Left ventricle myocardium inferior (tissue), 1 donor: ENCODE measurements at places on chromosomes 7 and 10.

DNA sequence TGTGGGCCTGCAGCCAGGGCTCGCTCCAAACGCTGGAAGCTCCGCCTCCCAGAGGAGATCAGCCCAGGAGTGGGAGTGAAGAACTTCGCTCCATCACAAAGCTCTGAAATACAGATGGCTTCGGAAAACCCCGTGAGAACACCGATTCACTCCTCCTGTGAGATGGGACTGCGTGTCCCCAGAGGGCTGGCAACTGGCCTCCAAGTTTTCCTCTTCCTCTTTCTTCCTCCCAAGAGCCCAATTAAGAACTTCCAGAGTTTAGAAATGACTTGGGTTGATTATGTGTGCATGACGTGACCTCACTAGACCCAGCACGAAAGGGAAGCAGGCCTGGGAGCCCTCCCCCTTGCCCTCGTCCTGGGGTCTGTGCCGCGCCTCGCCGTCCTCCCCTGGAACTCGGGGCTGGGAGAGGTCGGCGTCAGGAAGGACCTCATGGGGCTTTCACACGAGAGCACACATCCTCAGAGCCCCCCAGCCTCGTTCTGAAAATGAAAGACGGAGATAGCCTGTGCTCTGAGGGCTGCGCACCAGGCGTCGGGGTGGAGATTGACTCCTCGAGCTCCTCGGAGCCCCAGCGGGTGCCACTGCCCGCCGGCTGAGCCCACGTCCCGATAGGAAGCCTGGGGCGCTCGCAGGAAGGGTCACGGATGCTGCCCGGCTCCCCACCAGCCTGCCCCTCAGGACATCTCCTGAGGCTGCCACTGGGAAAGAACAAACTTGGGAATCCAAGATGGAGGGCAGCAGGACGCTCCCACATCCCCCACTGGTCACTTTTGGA lies 37.8 kb downstream of the PTPRN2 start:
- DNase-seq: peak; percentile 60

GRCh38 chr7:116340201-116340847 lies 130.0 kb downstream of the TES start:
- no peak for DNase-seq

GRCh38 chr7:25662841-25663800 lies 434.8 kb upstream of the NPVF start:
- peak; percentile 31 for DNase-seq

GRCh38 chr7:6232116-6232515 lies 40.3 kb downstream of the CYTH3 start:
- DNase-seq: no peak

DNA sequence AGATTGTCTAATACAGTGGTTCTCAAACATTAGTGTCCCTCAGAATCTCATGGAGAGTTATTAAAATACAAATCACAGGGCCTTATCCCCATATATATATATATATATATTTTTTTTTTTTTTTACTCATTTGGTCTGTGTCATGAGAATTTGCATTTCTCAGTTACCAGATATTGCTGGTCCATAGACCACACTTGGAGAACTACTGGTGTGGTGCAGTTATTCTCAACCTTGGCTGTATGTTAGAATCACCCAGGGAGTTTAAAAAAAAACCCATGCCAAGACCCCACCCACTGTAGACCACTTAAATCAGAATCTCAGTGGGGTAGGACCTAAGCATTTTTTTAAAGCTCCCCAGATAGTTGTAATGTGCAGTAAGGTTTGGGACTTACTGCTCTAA lies 179.9 kb downstream of the AUTS2 start:
- DNase-seq: no peak

DNA sequence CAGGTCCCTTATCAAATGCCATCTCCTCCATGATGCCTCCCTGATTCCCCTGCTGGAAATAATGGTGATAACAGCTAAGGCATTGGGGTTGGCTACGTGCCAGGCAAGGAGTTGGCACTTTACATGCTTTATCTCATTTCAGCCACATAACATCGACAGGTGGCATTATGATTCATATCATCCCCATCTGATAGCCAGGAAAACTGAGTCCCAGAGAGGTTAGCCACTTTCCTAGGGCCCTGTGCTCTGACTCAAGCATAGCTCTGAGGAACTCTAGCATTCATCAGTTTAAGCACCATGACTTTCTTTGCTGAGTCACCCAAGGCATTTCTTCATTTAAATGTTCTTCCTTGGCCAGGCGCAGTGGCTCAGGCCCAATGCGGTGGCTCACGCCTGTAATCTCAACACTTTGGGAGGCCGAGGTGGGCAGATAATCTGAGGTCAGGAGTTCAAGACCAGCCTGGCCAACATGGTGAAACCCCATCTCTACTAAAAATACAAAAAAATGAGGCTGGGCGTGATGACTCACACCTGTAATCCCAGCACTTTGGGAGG lies 6.6 kb downstream of the LEP start:
- DNase-seq: no peak

DNA sequence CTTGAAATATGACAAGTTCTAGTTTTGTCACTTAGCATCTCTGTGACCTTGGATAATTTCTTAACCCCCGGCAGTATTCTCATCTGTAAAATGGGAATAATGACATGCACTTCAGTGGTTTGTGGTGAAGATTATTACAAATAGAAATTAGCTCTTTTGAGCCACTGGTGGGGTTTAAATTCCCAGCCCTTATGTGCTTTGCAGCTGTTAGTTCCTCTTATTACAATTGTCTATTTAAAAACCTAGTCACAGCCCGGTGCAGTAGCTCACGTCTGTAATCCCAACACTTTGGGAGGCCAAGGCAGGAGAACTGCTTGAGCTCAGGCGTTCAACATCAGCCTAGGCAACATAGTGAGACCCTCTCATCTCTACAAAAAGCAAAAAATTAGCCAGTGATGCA lies 30.1 kb downstream of the CAV1 start:
- no peak for DNase-seq

- DNase-seq: peak; percentile 87
Observed at GRCh38 chr10:101012525-101013364, 13.1 kb downstream of the LZTS2 start.
